ENCODE measurements at places on chromosomes 6 and 20.
A peak's percentile ranks its signal among the peaks of the same experiment; 100 is the strongest.

DNA sequence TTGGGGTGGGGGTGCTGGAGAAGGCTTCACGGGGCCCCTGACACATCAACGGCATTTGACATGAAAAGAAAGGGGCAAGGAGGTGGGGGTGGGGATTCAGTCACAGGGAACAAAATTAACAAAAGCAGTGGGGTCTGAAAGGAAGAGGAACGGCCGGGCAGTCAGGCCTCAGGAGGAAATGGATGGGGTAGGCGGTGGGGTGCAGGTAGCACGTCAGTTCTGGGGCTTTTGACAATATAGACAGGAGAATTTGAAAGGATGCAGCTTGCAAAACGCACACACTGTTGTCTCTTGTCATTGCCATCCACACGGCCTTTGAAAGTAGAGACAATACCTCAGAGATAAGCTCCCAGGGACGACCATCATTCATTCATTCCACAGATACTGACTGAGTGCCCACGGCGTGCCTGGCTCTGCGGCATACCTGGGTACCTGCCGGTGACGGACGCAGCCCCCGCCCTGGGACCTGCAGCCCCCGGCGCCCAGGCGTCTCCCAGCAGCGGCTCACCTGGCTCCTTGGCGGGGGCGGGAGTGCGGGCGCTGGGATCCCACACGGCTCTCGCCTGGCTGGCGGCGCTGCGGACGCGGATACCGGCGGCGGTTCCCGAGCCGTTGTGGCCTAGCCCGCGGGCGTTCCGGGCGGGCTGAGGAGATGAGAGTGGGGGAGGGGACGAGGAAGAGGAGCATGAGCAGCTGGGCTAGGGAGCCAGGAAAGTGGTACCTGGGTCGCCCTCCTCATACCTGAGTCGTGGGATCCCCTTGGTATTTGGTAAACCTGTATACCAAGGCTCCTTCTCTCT is at the start of gene SLC26A8:
TSS of gene SLC26A8 (minus strand) at position 646 of the 800 bp plus-strand sequence. CDS start 4,934 bp downstream, outside the sequence.
- DNase-seq: no peak

GRCh38 chr6:40806256-40806864 is 219.2 kb upstream of the LRFN2 start:
- no peak for DNase-seq

DNA sequence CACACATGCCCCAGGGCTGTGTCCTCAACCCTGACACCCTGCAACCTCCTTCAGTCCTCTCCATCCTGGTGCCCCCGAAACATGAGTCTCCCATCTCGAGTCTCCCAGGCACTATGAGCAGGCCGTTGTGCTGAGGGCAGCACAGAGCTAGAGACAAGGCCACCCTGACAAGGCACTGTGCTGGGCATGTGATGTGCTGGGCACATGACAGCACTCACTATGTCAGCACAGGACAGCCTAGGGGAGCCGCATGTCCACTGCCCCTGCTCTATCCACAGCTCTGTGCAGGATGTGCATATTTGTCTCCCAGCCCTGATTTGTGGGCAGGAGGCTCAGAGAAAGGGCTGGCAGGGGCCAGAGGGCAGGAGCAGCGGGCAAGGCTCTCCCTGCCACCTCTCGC is 362.1 kb upstream of the AGPAT4 start:
- no peak for DNase-seq

GRCh38 chr20:34185766-34186620 is 55.2 kb upstream of the ASIP start:
- DNase-seq: no peak

DNA sequence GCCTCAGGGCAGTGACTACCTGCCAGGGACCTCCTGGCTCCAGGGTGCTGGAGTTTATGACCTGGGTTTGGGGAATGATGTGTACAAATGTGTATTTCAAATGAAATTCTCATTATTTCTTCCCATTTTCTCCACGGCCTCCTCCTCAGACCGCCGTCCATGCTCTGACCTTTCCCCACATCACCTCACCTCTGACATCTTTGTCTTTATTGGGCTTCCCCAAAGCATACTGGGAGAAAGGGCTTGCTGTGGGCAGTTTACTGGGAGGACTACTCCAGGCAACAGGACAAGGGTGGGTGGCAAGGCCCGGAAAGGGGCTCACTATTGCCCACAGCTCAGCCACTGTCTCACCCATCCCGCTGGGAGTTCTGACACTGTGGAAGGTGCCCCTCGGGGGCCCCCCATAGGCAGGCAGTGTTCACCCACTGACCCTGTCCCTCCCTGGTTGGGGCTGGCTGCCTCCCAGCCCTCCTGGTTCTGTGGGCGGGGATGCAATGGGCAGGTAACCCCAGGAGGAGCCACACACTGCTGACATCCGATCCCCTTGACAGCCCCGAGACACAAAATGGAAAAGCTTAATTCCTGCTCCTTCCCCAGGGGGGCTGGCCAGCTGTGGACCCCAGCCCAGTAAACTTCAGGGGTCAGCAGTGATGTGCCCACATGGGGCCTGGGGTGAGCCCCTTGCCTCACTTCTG is 39.8 kb upstream of the CST7 start:
- no peak for DNase-seq

- no peak for DNase-seq
Measured at GRCh38 chr6:143803769-143804568, 39.2 kb upstream of the LTV1 start.

DNA sequence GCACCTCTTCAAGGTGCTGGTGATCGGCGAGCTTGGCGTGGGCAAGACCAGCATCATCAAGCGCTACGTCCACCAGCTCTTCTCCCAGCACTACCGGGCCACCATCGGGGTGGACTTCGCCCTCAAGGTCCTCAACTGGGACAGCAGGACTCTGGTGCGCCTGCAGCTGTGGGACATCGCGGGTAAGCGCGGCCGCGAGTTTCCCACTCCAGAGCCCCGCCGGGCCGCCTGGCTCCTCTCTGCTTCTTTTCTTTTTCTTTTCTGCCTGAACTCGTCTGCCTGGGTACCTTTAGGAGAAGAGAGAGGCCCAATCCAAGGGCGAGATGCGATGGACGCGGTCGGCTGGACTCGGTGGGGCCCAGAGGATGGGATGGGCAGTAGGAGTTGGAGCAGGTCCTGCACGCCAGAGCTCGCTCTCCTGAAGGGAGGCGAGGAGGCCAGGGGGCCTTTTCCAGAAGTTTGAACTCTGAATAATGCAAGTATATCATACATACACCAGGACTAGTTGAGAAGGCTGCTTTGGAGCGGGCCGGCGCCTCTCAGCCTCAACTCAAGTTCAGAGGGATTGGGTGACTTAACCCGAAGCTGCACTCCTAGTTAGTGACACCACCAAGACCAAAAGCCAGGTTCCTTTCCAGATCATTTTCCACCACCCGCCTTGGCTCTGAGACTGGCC is 445 bp downstream of the RAB32 start:
- no peak for DNase-seq

- peak; percentile 67 for DNase-seq
Measured at GRCh38 chr20:25081730-25082497, at the start of gene VSX1. Gene VSX1 (minus strand): TSS chr20:25082141. CDS start chr20:25082096, 45 bp downstream.

GRCh38 chr6:35719404-35719829 is 17.4 kb upstream of the ARMC12 start:
- no peak for DNase-seq

GRCh38 chr6:6556738-6557503 is 31.6 kb upstream of the LY86 start:
- DNase-seq: peak; percentile 88

DNA sequence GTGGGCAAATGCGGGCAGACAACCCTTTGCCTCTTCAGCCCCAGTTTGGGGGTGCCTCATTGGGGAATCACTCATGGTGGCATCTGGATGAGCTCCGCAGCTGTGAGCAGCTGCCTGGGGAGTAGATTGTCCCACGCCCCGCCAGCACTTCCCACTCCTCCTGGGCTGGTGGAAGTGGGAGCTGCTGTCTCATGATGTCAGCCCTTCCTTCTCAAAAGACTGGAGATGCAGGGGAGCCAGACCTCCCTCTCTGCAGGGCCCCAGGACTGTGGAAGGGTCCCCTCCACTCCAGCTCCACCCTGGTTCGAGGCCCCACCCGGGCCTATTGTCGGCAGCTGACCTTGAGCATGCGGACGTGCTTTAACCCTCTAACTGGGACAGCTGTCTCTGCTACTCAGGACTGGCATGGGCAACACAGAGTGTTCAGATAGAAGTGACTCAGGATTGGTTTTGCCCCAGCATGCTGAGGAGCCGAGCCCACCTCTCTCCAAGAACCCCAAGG is 2.0 kb downstream of the UNC93A start:
- DNase-seq: no peak

DNA sequence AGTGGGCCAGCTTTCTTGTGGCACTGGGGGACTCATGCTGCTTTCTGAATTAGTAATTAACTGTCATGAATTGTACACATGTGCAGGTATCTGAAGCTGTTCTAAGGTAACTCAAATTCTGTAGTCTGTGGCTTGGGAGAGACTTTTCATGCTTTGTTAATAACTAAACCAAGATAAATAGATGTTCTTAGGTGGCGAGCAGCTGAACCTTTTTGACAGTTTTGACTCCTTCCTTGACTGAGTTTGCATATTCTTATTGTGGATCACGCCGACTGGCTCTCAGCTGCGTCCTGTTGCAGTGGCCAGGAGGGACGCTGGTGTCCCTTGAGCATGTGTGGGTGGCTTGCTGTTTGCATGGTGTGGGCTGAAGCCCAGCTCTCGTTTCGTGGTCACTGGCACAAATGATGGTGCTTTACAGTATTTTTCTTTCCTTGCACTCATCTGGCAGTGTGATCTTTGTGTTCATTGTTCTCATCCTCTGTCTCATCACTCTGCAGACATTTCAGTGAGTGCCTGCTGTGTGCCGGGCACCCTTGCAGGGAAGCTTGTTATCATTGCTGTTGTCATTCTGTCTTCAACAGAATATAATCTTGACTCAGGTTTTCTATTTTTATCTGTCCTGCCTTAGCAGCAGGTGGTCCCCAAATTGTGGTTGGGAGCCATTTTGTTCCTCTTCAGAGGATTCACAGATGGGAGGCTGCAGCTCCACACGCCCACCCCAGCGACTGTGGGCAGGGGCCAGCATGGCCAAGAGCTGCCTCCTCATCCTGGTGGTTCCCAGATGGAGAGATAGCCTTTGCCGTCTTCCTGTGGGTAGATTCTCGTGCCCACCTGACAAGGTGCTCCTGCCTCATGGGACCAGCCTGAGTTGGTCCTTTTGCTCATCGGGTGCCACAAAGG is 39.6 kb downstream of the DUSP22 start:
- no peak for DNase-seq

DNA sequence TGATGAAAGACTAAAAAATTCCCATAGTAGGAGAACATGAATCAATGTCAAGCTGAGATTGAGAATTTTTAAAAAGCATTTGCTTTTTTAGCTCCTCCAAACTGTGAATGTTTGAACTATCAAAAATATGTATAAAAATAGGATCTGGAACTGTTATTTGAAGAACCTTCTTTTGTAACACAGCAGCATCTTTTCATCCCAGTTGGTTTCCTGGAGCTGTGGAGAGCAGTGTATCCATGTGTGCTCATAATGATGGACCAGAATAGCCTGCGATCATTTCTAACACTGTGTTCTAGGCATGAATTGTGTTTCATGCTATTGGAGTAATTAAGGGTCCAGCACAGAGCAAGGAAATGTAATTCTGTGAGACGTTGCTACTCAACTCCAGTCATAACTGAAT is 22.1 kb downstream of the MRAP2 start:
- DNase-seq: no peak

DNA sequence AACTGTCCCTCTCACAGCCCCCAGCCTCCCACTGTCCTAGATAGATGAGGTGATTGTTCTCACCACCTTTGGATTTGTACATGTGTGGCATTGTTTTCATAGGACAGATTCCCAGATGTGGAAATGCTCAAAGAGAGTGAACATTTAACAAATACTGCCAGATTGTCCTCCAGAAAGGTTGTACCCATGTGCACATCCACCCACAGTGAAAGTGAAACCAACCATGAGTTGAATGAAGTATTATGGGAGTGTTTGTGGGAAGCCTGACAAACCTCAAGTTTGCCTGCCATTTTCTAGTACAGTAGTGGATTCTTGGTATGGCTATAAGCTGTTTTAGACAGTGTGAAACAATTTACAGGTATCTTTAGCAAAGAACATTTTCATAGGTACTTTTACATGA is 42.7 kb downstream of the ANKRD6 start:
- no peak for DNase-seq

GRCh38 chr6:116974526-116975316 is 97.7 kb downstream of the RFX6 start:
- DNase-seq: no peak

DNA sequence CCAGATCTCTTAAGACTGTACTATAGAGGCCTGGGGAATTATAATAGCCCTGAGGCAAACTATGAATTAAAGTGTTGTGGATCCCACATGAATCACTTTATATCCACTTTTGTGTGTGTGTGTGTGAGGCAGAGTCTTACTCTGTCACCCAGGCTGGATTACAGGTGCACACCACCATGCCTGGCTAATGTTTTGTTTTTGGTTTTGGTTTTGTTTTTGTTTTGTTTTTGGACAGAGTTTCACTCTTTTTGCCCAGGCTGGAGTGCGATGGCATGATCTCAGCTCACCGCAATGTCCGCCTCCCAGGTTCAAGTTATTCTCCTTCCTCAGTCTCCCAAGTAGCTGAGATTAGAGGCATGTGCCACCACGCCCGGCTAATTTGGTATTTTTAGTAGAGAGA is 32.2 kb upstream of the MICB start:
- no peak for DNase-seq

GRCh38 chr6:138520463-138520862 is 21.2 kb upstream of the NHSL1 start:
- DNase-seq: no peak

DNA sequence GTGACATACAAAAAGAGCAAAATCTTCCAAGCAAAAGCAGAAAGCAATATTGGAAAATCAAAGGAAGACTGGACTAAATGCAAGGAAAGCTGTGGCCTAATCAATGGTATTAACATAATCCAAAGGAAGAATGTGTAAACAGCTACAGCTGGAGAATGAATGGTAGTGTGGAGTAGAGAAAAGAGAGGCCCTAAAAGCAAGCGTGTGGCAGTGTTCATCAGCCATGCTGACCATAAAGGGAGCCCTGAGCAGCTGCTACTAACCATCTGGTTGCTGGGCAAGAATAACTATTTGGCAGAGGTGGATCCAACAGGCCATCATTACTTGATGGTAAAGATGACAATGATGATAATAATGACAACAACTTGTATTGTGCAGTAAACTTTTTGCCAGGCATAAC is 148.5 kb upstream of the BEND6 start:
- no peak for DNase-seq
